ENCODE measurements at places on chromosomes 2 and 18. TPM values are rescaled to one million over a fixed set of nuclear protein-coding genes. Genes with fewer than 3 reads are reported as not detected.

GRCh38 chr2:236570081-236570868, 650 bp downstream of the ACKR3 start:
- no peaks in the 10 kb centered on the region for H3K36me3 ChIP-seq
- peak overlapping the region; percentile 22 for H3K4me3 ChIP-seq
- peaks cover 2% of the 10 kb centered on the region for H3K4me1 ChIP-seq
- no peak for DNase-seq
- no peak overlapping the region for H3K27ac ChIP-seq
- H3K27me3 ChIP-seq: no peaks in the 10 kb centered on the region

DNA sequence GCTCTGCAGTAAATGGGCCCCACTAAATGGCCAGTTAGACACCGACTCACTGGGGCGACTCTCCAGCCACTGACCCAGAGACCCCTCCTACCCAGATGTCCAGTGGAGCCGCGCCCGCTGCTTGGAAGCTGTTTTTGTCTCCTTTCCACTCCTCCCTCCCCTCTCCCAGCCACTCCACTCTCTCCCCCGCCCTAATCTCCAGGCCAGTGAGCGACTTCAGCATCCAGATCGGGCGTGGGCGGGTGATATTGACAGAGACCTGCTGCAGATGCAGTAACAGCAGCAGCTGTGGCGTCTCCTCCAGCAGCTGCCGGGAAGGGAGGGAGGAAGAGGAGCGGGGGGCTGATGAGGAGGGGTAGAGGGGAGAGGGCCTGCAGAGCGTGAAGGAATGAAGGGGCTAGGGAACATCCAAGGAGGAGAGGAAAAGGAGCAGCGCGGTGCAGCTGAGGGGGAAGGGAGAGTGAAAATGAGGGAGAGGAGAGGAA, at the start of gene SCN7A:
TSS of gene SCN7A (minus strand) at position 110 of the 485 bp plus-strand sequence. CDS start 16,553 bp downstream, outside the sequence.
- no peaks in the 10 kb centered on the region for H3K27me3 ChIP-seq
- peak within 1 kb of the TSS; percentile 63 for H3K27ac ChIP-seq
- no peaks in the 10 kb centered on the region for H3K4me1 ChIP-seq
- peak within 1 kb of the TSS; percentile 38 for H3K4me3 ChIP-seq

DNA sequence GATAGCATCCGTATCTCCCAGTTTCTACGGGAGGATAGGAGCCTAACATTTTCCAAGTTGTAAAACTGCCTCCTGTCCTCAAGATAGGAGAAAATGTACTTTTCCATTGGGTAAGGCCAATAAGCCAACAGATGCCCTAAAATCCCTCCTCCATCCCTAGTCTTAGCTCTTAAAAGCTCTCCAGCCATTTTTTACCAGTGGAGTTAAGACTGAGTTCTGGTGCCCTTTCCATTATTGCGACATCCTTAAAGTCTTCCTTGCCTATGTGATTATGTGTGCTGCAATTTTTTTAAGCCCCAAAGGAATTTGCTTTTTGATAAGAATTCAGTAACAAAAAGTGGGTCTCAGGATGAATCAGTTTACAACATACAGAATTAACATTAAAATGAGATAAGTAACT, 33.0 kb downstream of the LINC00305 start:
- H3K27ac ChIP-seq: no peak overlapping the region
- no peak overlapping the region for H3K4me3 ChIP-seq
- no peaks in the 10 kb centered on the region for H3K4me1 ChIP-seq
- DNase-seq: no peak

DNA sequence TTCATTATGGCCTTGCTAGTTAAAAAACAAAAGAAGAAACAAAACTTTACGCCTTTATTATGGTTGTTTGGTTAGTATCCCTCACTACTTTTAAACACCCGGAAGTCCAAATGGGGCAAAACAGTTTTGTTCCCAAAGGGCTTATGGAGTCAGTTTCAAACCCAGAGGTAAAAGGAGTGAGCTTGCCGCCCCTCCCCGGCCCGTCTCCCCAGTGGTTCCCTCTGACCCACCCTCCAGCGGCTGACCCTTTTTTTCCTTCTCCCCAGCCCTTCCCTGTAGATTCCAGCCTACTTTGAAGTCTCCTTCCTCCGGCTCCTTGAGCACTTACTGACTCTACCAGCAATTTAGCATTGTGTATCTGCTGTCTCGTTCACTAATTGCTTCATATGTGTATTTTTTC, 209.2 kb downstream of the ICOS start:
- no peaks in the 10 kb centered on the region for H3K36me3 ChIP-seq
- peaks cover 1% of the 10 kb centered on the region for H3K4me1 ChIP-seq
- no peak overlapping the region for H3K27ac ChIP-seq
- DNase-seq: no peak
- no peaks in the 10 kb centered on the region for H3K27me3 ChIP-seq

The SCG2 gene
- 2.0 TPM for polyA plus RNA-seq

- no peak overlapping the region for H3K4me3 ChIP-seq
- H3K27ac ChIP-seq: no peak overlapping the region
- no peaks in the 10 kb centered on the region for H3K27me3 ChIP-seq
- DNase-seq: no peak
These were observed 47.1 kb downstream of the KCNG3 start for GRCh38 chr2:42446503-42447271.

GRCh38 chr18:33644494-33644893, 66.5 kb downstream of the ASXL3 start:
- no peaks in the 10 kb centered on the region for H3K36me3 ChIP-seq
- no peaks in the 10 kb centered on the region for H3K4me1 ChIP-seq
- DNase-seq: no peak
- no peak overlapping the region for H3K27ac ChIP-seq
- H3K27me3 ChIP-seq: no peaks in the 10 kb centered on the region

DNA sequence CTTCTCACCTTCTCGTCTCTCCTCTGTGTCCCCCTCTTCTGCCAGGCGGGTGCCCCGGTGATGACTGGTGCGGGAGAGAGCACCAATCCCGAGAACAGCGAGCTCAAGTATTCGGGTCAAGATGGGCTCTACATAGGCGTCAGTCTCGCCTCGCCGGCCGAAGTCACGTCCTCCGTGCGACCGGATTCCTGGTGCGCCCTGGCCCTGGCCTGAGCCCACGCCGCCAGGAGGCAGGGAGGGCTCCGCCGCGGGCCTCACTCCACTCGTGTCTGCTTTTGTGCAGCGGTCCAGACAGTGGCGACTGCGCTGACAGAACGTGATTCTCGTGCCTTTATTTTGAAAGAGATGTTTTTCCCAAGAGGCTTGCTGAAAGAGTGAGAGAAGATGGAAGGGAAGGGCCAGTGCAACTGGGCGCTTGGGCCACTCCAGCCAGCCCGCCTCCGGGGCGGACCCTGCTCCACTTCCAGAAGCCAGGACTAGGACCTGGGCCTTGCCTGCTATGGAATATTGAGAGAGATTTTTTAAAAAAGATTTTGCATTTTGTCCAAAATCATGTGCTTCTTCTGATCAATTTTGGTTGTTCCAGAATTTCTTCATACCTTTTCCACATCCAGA, 31.3 kb downstream of the GATA6 start:
- peaks cover 8% of the 10 kb centered on the region for H3K4me1 ChIP-seq
- H3K27me3 ChIP-seq: no peaks in the 10 kb centered on the region
- no peak for DNase-seq

DNA sequence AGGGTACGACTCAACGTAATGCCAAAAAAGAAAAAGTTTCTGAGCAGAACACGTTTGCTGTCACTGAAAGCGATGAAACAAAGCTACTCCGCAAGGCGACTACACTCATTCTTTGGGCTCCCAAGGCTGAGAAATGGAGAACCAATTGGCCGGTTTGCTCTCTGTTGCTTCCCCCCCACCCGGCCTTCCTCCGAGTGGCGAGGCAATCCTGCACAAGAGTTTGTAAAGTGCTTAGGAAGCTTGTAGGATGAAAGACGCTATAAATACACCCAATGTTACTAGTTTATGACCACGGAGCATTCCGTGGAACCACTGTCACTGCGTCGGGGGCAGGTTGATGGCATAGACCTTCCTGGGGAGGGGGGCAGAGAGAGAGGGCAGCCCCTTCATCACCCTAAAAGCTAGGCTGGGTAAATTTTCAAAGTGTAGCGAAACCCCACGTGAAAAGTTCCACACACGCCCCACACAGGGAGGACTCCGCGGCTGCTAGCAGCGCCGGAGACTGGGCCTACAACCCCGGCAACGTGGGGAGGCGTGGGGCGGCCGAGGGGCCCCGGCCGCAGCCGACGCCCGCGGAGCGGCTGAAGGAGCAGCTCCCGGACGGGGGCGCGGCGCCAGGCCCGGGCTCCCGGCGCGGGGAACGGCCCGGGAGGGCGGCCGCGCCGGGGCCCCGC, 915 bp downstream of the CUL3 start:
- H3K4me1 ChIP-seq: peaks cover 20% of the 10 kb centered on the region
- no peak overlapping the region for H3K27ac ChIP-seq
- no peaks in the 10 kb centered on the region for H3K36me3 ChIP-seq
- DNase-seq: no peak
- H3K27me3 ChIP-seq: no peaks in the 10 kb centered on the region

GRCh38 chr2:181851726-181852125, 39.8 kb upstream of the ITPRID2 start:
- H3K27ac ChIP-seq: no peak overlapping the region
- H3K4me1 ChIP-seq: no peaks in the 10 kb centered on the region
- no peak overlapping the region for H3K4me3 ChIP-seq

DNA sequence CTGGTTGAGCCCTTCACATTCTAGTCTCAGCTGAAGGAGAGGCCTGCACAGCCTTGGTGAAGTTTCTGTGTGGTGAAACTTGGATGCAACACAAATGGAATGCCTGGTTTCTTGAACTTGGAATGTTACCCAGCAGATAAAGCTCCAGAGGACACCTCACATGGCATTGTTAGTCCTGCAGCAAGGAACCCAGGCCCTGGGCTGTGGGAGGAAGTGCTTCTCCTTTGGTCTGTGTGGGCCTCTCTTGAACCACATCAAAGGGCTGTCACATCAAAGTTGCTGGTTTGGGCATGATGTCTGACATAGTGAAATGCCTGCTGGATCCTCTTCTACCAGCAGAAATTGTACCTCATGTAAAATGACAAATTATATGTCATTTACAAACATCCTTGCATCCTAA, 198.5 kb downstream of the FHOD3 start:
- H3K4me3 ChIP-seq: no peak overlapping the region
- no peaks in the 10 kb centered on the region for H3K27me3 ChIP-seq
- no peak overlapping the region for H3K27ac ChIP-seq
- no peaks in the 10 kb centered on the region for H3K4me1 ChIP-seq

DNA sequence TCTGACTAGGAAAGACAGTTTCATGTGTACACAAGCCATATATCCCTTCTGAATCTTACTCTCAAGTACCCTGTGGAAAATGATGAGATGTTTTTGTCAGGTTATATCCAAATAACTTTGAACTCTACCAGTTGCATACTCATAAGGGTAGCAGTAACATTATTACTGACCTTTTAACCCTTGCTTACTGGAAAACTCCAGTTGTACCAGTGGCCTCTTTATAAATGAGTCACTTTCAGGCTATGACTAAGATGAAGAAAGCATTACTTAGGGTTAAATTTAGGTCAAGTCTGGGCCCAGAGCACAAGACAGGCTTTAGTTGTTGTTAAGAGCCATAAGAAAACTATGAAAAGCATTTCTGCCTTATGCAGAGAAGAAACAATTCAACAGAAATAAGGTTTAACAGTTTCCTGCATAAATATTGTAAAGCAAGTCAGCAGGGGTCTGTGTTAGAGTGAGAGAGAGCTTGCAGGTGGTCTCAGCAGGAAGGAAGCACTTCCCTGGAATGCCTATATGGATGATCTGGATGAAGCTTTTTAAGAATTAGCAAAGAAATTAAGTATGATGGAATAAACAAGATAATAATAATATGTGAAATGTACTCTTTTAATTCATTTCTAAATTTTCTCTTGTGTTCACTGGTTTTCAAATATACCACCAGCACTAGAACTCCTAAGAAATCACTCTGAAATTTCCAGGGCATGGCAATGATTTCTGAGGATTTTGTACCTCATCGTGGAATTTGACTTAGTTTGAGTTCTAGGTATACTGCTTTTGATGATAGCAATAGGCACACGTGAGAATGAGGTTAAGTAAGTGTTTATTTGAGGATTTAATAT, 126.6 kb downstream of the UBE2E3 start:
- H3K27ac ChIP-seq: no peak overlapping the region
- no peak overlapping the region for H3K4me3 ChIP-seq
- DNase-seq: no peak
- no peaks in the 10 kb centered on the region for H3K36me3 ChIP-seq
- H3K27me3 ChIP-seq: no peaks in the 10 kb centered on the region

DNA sequence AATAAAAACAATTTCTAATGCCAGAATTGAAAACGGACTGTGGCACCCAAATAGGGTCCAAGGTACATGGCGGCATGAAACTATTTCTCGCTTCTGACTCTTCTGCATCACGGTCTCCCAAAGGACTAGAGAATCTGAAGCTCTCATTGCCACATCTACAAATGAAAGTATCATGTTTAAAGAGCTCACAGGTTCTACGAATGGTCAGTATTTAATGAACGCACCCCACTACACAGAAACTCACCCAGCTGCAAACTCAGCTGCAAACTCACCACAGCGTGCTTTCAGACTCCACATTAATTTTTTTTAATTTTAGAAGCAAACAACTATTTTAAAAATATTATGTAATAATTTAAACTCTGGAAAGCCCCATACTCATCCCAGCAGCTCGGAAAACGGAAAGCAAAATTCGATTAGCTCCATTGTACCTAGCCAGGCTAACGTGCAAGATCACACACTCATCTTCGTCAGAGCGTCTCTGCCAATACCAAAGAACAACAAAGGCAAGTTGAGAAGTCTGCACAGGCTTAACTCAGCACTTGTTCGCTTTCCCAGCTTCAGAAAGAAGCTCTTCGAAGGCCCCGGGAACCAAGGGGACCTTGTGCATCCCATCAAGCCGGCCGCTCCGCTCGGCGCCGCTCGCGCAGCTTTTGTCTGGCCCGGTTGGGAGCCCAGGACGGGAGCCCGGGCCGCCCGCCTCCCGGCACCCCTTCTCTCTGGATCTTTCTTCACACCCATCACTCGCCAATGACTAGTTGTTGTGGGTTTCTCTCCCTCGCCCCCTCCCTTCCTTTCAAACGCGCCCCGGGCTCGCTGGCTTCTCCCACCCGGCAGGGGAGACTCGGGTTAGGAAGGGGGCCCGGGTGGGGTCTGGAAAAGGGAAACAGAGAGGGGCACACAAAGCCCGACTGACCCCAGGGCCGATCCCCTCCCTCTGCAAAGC, 785 bp downstream of the CLASP1 start:
- H3K4me1 ChIP-seq: peaks cover 13% of the 10 kb centered on the region
- H3K4me3 ChIP-seq: peak overlapping the region; percentile 92
- peak overlapping the region; percentile 90 for H3K27ac ChIP-seq
- peak; percentile 15 for DNase-seq
- H3K27me3 ChIP-seq: no peaks in the 10 kb centered on the region

The ZNF512 gene
- 28.8 TPM for polyA plus RNA-seq

The HOXD13 gene
- not detected for polyA plus RNA-seq

The HSPE1 gene
- 128 TPM for polyA plus RNA-seq

- DNase-seq: no peak
- no peaks in the 10 kb centered on the region for H3K36me3 ChIP-seq
- H3K27me3 ChIP-seq: no peaks in the 10 kb centered on the region
- H3K4me3 ChIP-seq: no peak overlapping the region
These were observed 57.3 kb upstream of the ALPP start for GRCh38 chr2:232321156-232321816.

All from ovary (tissue), 10 donors.